Immature natural killer cell (primary cell): ENCODE measurements at places on chromosomes 3 and 15. TPM values are rescaled to one million over a fixed set of nuclear protein-coding genes. Genes with fewer than 3 reads are reported as not detected.

Gene AP4E1
- polyA plus RNA-seq = 2.3 TPM

Gene JMJD7
- polyA plus RNA-seq = 57.4 TPM

Gene PP2D1
- polyA plus RNA-seq = 0.34 TPM

Gene WDR5B
- polyA plus RNA-seq = 2.2 TPM

Gene RLBP1
- polyA plus RNA-seq = not detected

Gene GOLGA6D
- polyA plus RNA-seq = not detected

Gene RBPMS2
- polyA plus RNA-seq = 1.2 TPM

Gene SLC24A5
- polyA plus RNA-seq = not detected

Gene LMAN1L
- polyA plus RNA-seq = not detected

Gene STXBP5L
- polyA plus RNA-seq = not detected

Gene DNAH12
- not detected for polyA plus RNA-seq

Gene CCDC32
- polyA plus RNA-seq = 65.7 TPM

Gene MAP1A
- 0.07 TPM for polyA plus RNA-seq

Gene SENP7
- polyA plus RNA-seq = 6.7 TPM

Gene PLIN1
- polyA plus RNA-seq = not detected

Gene PLXND1
- 3.1 TPM for polyA plus RNA-seq

Gene UACA
- polyA plus RNA-seq = not detected

Gene CLDND1
- polyA plus RNA-seq = 141 TPM

Gene ATP10A
- polyA plus RNA-seq = 17.4 TPM

Gene PLSCR4
- polyA plus RNA-seq = not detected

Gene GPR171
- 16.5 TPM for polyA plus RNA-seq

Gene PLCB2
- polyA plus RNA-seq = 57.0 TPM

Gene NCEH1
- polyA plus RNA-seq = 3.0 TPM

Gene MST1R
- 0.68 TPM for polyA plus RNA-seq

Gene WDR93
- polyA plus RNA-seq = 0.46 TPM

Gene EPHB1
- 1.7 TPM for polyA plus RNA-seq

Gene SLC12A1
- not detected for polyA plus RNA-seq

Gene TTLL13
- polyA plus RNA-seq = 0.23 TPM

Gene STRIT1
- not detected for polyA plus RNA-seq

Gene CLDN1
- polyA plus RNA-seq = not detected

Gene RPUSD2
- polyA plus RNA-seq = 21.2 TPM

Gene TNFAIP8L3
- not detected for polyA plus RNA-seq

Gene COL6A5
- polyA plus RNA-seq = not detected
